ENCODE measurements at places on chromosomes 6 and 20.

GRCh38 chr20:37366743-37367142 is 20.8 kb downstream of the SRC start:
- DNase-seq: no peak

- DNase-seq: peak; percentile 65
Measured at GRCh38 chr6:53793318-53794136, 1.3 kb upstream of the LRRC1 start.

GRCh38 chr6:134738211-134738885 is 211.6 kb downstream of the ALDH8A1 start:
- no peak for DNase-seq

- DNase-seq: peak; percentile 4
Measured at GRCh38 chr20:8401556-8401955, 269.5 kb downstream of the PLCB1 start.

- no peak for DNase-seq
Measured at GRCh38 chr20:41306061-41306727, 11.3 kb downstream of the ZHX3 start.

GRCh38 chr6:13066050-13066449 is 262.3 kb downstream of the TBC1D7 start:
- DNase-seq: no peak

DNA sequence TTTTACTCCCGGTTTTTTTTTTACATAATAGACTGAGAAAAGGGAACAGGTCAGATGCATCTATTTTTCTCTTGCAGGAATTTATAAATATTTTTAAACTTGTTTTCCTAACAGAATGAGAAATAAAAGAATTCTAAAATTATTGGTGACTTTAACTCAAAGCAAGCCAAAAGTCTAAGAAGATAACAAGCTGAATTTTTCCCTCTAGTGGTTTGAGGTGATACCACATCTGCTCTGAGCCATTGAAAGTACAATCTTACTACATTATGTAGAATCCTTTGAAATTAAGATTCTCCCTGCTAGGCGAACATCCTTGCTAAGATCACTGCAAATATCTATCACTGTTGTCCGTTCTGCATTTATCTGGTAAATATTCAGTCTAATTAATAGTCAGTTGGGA is 10.7 kb upstream of the STMND1 start:
- peak; percentile 18 for DNase-seq

DNA sequence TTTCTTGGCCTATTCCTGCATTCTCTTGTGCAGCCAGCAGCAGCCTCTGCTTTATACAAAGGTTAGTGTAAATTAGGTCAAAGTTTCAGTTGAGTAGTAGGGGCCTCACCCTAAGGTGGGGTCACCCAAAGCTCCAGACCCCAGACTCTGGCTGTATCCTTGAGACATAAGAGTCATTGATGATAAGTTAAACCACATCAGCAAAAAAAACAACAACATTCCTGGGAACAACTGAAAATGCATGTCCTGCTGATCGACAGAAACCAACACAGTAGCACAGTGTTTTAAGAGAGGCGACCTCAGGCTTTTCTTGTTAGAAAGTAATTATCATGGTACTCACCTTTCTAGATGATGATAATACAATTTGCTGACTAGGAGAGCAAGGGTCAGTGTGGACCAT is 52.6 kb downstream of the TFAP2A start:
- DNase-seq: no peak

DNA sequence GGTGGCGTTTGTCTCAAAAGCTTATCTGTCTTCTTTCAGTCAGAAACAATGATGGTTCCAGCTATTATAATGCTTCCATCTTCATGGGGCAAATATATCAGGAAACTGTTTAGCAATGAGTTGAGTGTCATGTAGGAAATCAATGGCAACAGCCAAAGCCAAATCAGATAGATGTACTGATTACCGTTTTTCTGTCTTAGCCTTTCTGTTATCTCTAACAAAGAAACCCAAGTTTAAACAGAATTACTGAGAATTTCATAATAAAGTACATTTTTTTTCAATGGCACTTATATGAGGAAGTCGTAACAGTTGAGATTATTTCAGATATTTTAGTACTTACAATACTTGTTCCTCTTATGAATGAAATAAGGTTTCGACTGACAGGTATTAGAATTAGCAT is 1.2 kb downstream of the NOX3 start:
- no peak for DNase-seq

GRCh38 chr6:159540152-159540551 is 152.9 kb downstream of the SOD2 start:
- DNase-seq: no peak

GRCh38 chr20:46401478-46401860 is 4.9 kb downstream of the ELMO2 start:
- no peak for DNase-seq

- DNase-seq: no peak
Measured at GRCh38 chr6:166169549-166170421, 2.1 kb upstream of the TBXT start.

GRCh38 chr6:126337323-126337722 is 2.6 kb upstream of the CENPW start:
- DNase-seq: peak; percentile 28

GRCh38 chr6:113433335-113433991 is 423.7 kb upstream of the MARCKS start:
- DNase-seq: peak; percentile 85

GRCh38 chr6:29705389-29706231 is 17.6 kb upstream of the HLA-F start:
- peak; percentile 35 for DNase-seq

GRCh38 chr20:9966966-9967365 is 67.8 kb upstream of the ANKEF1 start:
- DNase-seq: no peak

DNA sequence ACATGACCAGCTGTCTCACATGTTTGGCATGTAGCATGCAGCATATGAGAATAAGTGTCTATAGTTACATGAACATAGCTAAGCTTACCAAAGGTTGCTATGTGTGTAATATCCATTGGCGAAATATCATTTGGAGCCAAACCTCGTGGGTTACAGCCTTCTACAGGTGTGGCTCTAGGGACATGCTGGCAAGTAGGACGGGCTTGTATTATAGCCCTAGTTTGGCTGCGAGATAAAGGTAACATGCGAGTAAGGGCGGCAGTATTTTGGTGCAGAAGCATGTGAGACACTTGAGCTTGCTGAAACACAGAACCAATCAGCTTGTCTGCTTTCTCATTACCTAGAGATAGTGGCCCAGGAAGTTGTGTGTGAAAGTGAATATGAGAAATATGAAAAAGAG is 6.5 kb upstream of the ABHD12 start:
- DNase-seq: no peak

- no peak for DNase-seq
Measured at GRCh38 chr20:45835329-45835765, 1.7 kb downstream of the SNX21 start.

DNA sequence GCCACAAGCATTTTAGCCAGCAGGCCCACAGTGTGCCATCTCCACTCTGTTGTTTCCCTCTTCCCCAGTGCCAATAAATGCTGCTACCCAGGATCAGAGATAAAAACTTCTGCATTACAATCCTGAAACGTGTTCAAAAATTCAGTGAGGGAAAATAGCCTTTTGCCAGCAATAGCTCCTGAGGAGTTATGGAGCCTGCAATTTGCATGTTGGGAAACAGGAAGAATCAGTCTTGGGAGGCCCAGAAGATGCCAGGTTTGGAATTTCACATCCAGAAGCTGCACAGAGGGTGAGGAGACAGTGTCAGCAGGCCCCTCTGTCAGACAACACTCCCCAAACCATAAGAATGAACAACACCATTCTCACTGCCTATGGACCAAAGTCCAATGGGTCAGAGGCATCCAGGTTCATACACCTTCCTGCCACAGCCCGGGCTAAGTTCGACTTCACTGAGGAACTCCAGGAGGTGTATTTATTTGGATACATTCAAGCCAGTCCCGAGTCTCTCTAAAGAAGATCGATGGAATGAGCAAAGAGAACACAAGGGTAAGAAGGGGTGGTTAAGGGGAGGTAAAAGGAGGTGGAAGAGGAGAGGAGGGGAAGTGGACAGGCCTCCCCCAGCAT is 20.8 kb downstream of the RRBP1 start:
- peak; percentile 42 for DNase-seq

DNA sequence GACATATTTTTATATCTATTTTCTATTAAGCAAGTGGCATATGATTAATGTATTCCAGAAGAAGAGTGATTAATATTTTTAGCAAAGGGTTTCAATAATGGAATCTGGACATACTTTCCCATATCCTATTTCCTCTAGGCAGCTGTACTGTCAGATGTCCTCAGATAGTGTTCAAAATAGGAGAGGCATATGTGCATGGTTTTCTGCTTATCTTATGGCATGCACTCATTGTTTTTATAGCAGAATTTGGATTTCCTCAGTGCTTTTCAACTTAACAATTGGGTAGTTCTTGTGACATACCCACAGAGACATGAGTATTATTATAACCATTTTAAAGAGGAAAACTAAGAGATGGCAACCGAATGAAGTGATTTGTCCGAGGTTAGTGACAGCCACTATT is 12.6 kb upstream of the SLC17A5 start:
- no peak for DNase-seq

GRCh38 chr20:8524101-8525016 is 392.3 kb downstream of the PLCB1 start:
- DNase-seq: no peak
